ENCODE measurements at places on chromosomes 2 and 18.

DNA sequence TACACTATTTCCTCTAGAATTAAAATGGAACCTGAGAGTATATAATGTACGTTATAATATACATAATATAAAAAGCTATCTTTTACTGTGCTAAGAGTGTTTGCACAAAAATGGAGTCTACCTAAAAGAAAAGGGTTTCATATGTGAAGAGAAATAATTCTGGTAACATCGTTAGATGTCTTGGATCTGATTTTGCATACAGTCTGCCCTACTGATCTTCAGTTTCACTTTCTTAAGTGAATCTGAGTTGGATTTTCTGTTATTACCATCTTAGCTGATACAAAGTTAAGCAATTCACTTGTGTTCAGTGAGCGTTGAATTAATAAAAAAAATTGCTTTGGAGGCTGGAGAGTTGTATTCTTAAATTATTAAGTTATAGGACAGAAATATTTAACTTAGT is 502.1 kb upstream of the TMEFF2 start:
- DNase-seq: no peak

- DNase-seq: peak; percentile 59
Observed at GRCh38 chr2:119387381-119388129, 20.8 kb downstream of the DBI start.

DNA sequence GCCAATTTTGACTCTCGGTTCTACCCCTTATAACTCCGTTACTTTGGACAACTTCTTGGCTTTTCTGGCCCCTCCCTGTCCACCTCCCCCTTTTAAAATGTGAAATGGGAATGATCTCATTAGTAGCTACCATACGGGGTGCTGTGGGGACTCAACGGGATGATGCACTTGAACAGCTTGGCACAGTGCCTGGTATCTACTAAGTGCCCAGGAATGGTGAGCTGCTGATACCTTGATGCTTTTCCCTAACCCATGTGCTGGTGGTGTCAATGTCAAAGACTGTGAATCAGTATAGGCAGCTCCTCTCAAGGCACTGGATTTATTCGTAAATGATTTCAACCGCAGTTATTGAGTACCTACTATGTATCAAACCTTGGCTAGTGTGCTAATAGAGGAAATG is 204.2 kb downstream of the LOXHD1 start:
- DNase-seq: no peak

DNA sequence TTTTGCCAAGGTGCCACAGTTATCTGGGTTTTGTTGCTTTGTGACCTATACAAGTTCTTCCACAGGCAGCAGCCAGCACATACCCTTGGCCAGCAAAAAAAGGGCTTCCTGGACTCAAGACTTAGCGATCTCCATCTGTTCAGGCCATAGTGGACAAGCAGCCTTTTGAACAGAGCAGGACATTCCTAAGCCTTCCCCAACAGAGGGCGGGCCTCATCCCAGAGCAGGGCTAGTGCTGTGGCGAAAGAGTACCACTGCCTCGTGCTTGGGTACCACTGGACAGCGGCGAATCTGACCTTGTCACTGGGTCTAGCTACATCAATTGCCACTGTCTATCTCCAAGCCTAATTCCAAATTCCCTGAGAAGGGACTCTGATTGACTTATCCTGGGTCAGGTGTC is 56.4 kb downstream of the NAB1 start:
- DNase-seq: no peak
